ENCODE measurements at places on chromosomes 3 and 15.

GRCh38 chr3:38169027-38169317 is 3.6 kb downstream of the OXSR1 start:
- DNase-seq = no peak

GRCh38 chr3:74531491-74531890 is 83.0 kb downstream of the CNTN3 start:
- no peak for DNase-seq

DNA sequence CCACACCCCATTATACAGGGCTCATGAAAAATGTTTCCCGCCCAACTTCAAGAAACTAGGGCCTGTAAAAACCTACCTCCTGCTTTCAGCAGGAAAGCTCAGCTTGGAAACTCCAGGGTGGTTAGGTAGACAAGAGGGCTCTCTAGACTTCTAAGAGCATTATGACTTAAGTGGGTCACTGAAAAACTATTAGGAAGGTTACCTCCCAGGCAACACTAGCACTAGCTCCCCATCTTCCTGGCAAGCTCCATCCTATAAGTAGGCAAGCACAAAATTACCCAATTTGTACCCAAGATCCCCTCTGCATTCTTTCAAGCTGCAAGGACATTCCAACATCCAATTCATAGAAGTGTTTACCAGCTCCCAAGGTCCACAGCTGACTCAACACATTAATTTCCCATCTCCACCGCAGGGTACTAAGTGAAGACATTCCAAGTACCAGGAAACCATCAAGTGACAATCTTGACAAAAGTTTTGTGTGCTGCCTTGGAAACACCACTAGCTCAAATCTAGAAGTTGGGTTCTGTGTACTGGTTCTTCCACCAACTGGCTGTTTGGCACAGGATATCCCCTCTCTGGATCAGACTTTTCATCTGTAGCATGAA is 46.9 kb downstream of the WNT5A start:
- DNase-seq = no peak

DNA sequence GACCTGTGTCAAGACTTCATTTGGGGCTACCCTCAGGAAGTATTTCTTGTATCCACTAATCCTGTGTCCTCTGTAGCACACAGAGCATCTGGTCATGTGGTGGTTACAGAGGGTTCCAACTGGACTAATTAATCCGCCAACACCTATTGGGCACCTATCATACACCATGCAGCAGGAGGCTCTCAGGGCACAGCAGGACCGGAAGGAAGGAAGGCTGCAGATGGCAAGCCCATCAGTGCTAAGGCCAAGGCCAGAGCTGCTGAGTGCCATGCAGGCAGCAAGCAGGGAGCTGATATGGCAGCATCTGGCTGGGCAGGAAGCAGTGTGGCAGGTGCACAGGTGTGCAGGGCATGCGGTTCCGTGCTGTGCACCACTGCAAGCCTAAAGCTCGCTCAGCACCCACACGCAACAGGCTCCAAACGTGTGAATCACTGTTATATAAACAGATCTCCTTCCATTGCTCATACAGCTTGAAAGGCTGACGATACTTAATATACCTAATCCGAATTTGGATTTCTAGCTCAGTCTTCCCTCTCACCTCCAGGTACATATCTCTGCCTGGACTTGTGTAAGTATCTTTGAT is 64.4 kb upstream of the SNRPA1 start:
- no peak for DNase-seq

GRCh38 chr3:54527521-54527920 is 400.3 kb downstream of the LRTM1 start:
- DNase-seq = no peak

- DNase-seq = no peak
These were observed 147.8 kb upstream of the MCTP2 start for GRCh38 chr15:94083467-94084052.

DNA sequence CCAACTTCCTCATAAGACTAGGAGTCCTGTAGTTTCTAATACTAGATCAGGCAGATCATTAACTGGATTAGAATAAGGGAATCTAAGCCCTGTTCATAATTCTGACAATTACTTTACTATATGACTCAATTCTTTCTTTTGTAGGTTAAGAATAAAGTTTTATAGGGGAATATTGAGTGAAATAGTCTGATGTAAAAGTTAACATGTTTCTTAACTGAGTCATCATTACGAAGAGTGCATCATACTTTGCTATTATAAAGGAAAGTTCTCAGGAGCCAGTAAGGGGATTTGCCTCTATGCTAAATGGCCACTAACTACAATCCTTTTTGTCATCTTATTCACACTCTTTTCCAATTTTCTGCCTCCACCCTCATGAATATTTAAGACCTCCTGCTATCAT is 63.1 kb downstream of the POLQ start:
- no peak for DNase-seq

GRCh38 chr3:61357902-61358301 is 106.7 kb upstream of the FHIT start:
- no peak for DNase-seq

- no peak for DNase-seq
These were observed 42.9 kb downstream of the LINGO1 start for GRCh38 chr15:77589839-77590238.

DNA sequence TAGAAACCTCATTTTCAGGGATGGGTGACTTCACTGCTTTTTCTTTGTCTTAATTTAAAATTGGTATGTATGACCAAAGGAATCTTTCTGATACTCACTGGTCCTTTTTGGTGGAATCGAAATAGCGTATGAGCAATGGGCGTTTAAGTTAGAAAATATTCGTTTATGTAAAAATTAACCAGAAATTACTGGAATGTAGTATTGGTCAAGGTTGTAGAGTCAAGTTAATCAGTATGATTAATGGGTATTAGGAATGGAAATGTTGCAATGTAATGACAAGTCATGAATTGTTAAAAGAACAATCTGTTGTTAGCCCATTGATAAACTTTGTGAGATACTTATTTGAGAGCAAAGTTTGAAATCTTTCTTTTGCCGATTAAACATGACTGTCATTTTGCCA is 36.9 kb downstream of the AKAP13 start:
- DNase-seq = no peak

- DNase-seq = no peak
These were observed 49.2 kb downstream of the OXSR1 start for GRCh38 chr3:38214560-38214959.

Data from stimulated activated CD4-positive, alpha-beta T cell treated with anti-CD3 and anti-CD28 coated beads, TNF-alpha, amount 100 ng/mL, for 1 hour (primary cell).